HT1080 (cell line): ENCODE measurements at places on chromosomes 1 and 21. TPM values are rescaled to one million over a fixed set of nuclear protein-coding genes. Genes with fewer than 3 reads are reported as not detected.

CASQ1 gene
- not detected in 2 replicates for total RNA-seq

DNA sequence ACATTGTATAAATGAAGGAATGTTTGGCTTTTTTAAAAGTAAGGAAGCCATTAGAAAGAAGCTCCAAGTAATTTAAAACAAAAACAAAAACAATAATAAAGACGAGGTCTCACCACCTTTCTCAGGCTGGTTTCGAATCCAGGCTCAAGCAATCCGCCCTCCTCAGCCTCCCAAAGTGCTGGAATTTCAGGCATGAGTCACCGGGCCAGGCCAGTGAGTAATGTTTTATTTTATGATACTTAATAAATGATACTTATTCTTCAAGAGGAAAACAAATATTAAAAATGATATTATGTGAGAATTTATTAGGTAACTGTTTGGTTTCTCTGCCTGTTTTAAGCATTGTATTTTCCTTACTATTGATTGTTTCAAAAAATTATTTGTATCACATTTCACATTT is 201.4 kb upstream of the BRINP3 start:
- no peak for DNase-seq

- DNase-seq, result no peak
Measured at GRCh38 chr1:223872308-223872901, 26.7 kb upstream of the TP53BP2 start.

TMEM82 gene
- not detected in 2 replicates for total RNA-seq

MR1 gene
- total RNA-seq, result 1.4 and 3.1 TPM in 2 replicates

GRCh38 chr21:31158789-31159581 is 120.7 kb upstream of the KRTAP19-8 start:
- no peak for DNase-seq

GRCh38 chr1:184417916-184418315 is 31.1 kb downstream of the C1orf21 start:
- DNase-seq, result no peak

DNA sequence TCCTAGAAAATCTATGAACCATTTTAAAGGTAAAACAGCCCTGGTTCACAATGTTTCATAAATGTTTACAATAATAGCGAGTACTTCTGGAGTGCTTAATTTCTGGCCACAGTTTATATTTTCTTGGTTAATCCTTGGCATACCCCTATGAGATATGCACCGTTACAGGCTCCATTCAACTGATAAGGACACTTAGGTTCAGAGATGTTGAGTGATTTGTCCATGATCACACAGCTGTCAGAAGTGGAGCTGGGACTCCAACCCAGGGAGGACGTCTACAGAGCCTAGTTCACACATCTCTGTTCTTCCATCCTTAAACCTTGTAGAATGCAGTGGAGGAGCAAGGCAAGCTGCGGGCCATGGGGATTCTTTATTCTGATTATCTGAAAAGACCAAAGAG is 48.4 kb upstream of the RUNX1 start:
- no peak for DNase-seq

- peak; percentile 18 for DNase-seq
Measured at GRCh38 chr21:16424331-16424751, 694.6 kb downstream of the USP25 start.

DNA sequence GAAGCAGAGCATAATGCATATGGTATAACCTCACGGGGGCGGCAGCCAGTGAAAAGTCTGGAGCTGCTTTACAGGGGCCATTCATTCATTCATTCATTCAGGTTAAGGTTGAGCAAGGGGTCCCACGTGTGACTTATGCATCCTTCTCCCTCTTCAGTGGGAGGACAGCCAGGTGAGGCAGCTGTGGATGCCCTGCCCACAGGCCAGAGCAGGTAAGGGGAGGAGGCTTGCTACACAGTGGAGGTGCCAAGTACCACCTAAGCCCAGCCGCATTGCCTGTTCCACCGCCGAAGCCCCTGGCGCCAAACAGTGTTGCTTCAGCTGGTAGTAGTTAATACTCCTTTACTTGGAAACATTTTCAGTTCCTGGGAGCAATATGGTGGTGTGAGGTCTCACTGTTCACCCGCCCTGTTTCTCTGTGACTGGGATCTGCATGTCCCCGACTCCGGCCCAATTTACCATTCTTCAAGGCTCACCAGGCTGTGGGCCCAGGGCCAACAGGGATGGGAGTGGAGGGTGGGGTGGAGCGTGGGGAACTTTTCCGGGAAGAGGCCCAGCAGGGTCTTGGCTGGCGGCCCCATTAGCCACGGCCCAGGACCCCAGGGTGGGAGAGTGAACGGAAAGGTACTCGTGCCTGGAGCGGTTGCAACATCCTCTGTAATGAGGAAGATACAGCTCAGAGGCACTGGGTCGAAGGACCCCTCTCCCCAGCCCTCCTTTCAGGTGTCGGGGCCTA is 722 bp upstream of the PODN start:
- no peak for DNase-seq

GRCh38 chr1:91729621-91730358 is 156.2 kb downstream of the TGFBR3 start:
- DNase-seq, result no peak

REN gene
- not detected in 2 replicates for total RNA-seq

RXFP4 gene
- 0.55 TPM in 1 of 2 replicates, not detected in the other for total RNA-seq

DNA sequence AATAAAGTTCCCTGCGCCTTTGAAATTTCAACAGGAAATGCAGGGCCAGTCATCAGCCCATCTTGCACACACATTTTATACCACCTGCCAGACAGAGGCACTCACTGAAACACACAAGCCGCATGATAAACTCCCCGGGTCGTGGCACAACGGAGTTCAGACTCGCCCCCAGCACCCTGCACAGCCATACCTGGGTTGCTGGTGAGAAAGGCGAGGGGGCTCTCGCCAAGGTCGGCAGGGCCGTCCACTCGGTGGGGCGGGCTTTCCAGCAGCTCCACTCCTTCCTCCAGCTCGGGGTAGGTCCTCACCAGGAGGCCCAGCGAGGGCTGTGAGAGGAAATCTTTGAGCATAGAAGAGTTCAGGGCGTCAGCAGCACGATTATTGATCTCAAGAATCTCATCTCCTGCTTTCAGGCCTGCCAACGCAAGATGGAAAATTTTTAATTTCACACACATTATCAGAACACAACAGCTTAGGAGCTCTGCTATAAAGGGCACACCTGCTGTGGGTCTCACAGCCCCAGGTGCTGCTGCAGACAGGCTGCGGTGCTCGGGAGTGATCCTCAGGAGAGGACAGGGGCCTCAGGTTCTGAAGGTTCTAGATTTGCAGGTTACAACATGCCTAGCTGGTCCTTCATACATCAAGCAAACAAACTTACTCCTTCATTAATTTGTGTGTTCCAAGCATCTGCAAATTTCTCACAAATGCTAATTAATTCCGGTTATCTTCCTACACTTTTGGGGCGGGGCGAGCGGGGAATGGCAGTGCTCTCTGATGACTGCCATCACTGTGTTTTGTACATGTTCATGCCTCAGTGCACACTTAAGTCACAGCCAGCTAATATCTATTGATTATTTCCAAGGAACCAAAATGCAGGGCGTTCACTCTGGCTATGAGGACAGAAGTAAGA is 144.2 kb upstream of the KRTAP19-8 start:
- no peak for DNase-seq

DNA sequence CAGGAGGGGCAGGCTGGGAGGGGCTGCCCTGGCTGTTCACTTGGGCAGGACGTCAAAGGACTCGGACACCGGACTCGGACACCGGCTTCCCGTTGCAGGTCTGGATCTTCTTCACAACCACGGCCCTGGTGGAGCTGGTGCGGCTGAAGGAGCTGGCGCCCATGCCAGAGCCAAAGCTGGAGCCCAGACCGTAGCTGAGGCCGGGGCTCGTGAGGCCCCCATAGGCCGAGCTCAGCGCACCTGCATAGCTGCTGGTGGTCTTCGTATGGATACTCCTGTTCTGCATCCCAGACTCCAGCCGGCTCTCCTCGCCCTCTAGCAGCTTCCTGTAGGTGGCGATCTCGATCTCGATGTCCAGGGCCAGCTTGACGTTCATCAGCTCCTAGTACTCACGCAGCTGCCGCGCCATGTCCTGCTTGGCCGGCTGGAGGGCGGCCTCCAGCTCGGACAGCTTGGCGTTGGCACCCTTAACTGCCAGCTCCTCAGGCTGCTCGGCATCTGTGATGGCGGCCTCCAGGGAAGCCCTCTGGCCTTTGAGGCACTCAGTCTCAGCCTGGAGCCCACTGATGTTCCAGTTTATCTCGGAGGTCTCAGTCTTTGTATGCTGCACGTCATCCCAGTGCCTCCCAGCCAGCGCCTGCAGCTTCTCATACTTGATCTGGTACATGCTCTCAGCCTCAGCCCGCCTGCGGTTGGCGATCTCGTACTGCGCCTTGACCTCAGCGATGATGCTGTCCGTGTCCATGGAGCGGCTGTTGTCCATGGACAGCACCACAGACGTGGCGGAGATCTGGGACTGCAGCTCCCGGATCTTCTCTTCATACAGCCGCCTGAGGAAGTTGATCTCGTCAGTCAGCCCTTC is 15.1 kb upstream of the KLF17 start:
- no peak for DNase-seq

DNA sequence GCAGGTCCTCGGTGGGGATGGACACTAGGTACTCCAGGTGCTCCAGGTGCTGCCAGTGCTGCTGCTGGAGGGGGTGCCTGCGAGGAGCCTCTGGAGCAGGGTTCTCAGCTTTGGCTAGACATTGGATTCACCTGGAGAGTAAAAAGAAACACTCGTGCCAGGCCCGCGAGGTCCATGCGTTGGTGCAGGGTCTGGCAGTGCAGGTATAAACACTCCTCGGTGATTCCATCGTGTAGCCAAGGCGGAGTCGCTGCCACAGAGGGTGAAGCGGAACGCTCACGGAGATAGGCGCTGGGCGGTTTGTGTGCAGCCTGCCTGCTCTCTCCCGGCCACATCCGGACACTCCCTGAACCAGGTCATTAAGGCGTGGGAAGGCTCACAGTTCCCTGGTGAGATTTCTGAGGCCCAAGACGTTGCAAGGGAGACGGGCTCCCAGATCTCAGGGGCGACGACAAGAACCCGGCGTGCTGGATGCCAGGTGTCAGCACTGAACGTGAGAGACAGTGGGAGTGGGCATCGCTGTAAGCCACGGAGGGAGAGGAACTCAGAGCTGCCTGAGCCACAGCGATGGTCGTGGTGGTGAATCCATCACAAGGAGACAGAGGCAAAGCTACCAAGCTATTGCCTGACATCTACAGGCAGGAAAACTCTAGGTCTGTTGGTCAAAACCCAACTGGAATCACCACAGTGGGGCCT is 17.2 kb upstream of the SUMO3 start:
- no peak for DNase-seq

DNA sequence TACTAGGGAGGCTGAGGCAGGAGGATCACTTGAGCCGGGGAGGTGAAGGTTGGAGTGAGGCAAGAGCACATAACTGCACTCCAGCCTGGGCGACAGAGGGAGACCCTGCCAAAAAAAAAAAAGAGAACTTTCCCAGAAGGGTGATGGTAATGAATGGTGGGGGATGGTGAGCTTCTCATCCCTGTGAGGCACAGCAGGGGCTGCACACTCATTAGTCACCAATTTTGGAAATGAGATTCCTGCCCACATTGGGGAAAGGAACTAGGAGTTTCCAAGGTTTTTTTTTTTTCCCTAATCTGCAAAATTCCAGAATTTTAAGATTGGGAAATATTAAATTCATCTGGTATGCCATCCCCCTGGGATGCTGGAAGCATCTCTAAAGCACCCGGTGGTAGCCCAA is 50.2 kb upstream of the SSBP3 start:
- DNase-seq, result no peak

DNA sequence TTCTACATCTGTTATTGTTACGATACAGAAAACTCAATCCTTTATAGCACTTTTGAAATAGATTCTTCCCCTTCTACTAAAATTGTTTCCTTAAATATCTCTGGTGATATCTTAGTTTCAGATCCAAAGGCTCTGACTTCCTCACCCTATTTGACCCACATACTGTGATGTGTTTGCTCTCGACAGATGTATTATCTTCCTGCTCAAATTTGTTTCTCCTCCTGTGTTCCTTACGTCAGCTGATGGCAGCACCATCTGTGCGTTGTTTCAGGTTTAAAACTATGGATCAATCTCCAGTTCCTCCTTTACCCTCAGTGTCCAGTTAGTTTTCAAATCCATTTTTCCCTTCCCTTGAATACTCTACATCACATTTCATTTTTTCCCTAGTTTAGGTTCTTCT is 274.4 kb downstream of the RYR2 start:
- no peak for DNase-seq

DNA sequence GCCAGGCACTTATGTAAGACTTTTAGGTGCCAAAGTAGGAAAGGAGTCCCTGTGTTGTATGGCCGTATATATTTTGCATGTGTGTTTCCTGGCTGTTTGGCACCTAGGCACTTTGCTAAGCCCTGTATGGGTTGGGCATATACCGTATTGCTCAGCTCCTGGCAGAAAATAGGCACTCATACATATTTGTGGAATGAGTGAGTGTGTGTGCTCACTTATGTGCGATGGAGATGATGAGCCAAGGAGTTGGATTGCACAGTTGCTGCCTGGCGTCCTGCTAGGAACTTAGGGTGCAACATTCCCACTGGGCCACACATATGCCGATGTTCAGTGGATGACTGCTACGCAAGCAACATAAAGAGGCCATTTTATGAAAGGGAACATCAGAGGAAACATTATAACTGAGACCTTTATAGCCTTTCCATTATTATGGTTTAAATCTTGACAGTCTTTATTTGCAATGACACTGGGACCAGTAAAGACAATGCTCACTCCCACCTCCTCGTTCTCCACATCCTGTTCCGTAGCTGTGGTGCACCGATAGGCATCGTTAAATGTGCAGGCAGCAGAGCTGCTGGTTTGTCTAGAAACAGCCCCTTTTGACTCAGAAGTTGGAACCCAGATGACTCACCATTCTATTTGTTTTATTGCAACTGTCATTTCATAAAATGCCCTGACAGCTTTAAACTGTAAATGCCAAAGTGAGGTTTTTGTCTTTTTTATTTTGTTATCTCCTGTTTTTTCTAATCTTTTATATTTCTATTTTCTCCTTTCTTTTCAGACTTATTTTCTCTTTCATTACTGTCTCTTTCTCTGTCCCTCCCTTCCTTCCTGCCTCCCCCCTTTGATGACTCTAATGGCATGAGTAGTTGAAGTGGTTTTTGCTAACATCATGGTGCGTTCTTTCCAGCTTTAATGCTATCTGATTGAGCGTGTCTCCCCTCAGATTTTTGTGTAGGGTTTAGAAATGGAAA is 36.1 kb downstream of the PEX14 start:
- peak; percentile 92 for DNase-seq

GRCh38 chr1:3744646-3745045 is 7.6 kb upstream of the CCDC27 start:
- no peak for DNase-seq

- DNase-seq, result peak; percentile 91
Measured at GRCh38 chr1:150578272-150579109, 919 bp downstream of the MCL1 start.
